ENCODE measurements at places on chromosomes 4 and X.
A peak's percentile ranks its signal among the peaks of the same experiment; 100 is the strongest.

DNA sequence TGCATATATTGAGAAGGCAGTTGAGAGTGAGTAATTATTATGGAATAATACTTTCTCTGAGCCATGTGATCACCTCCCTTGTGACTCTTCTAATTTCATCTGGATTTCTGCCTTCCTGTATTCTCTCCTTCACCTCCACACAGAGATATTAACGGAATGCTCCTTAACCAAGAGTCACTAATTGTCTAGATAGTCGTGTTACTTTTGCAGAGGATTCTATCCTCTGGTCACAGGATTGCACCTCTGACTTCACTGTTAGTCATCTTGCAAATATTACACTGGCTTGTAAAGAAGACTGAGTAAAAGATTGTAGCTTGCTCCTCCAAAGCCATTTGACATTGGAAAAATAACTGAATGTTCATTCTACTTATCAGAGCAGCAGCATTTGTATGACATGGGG is 160.9 kb downstream of the SH2D1A start:
- peaks cover 3% of the 10 kb centered on the region for H3K27me3 ChIP-seq
- no peaks in the 10 kb centered on the region for H3K4me1 ChIP-seq
- no peak overlapping the region for H3K27ac ChIP-seq

- H3K4me3 ChIP-seq = no peak overlapping the region
- DNase-seq = no peak
- no peaks in the 10 kb centered on the region for H3K4me1 ChIP-seq
- no peaks in the 10 kb centered on the region for H3K27me3 ChIP-seq
- no peak overlapping the region for H3K27ac ChIP-seq
Observed at GRCh38 chrX:133454924-133455323, 39.6 kb upstream of the GPC4 start.

GRCh38 chr4:54976682-54977081 is 148.7 kb downstream of the KDR start:
- no peak for DNase-seq
- no peaks in the 10 kb centered on the region for H3K27me3 ChIP-seq
- H3K4me3 ChIP-seq = no peak overlapping the region
- H3K27ac ChIP-seq = no peak overlapping the region
- H3K36me3 ChIP-seq = no peaks in the 10 kb centered on the region

DNA sequence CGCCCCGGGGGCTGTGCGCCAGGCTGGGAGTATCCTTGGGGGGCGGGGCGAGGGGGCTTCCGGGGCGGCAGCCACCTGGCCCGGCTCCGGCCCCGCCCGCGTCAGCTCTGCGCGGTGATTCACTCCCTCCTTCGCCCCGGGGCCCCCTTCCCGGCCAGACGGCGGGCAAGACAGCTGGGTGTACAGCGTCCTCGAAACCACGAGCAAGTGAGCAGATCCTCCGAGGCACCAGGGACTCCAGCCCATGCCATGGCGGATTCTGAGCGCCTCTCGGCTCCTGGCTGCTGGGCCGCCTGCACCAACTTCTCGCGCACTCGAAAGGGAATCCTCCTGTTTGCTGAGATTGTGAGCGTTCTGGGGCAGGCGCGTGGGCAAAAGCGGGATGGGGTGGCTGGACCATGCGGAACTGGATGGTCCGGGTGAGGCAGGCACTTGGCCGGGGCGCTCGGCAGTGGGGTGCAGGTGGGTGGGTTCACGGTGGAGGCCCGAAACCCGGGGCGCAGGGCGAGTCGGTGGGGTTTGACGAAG is at the start of gene PLP2:
Gene PLP2, plus strand, starts transcription at position 147 of the 528 bp plus-strand sequence. Its CDS starts 103 bp downstream, at position 250.
- H3K27me3 ChIP-seq = no peaks in the 10 kb centered on the region
- peaks cover 24% of the 10 kb centered on the region for H3K36me3 ChIP-seq
- peak; percentile 49 for DNase-seq
- H3K4me3 ChIP-seq = peak within 1 kb of the TSS; percentile 81
- H3K27ac ChIP-seq = peak within 1 kb of the TSS; percentile 62

GRCh38 chr4:19455196-19455595 is 796.5 kb upstream of the SLIT2 start:
- no peaks in the 10 kb centered on the region for H3K4me1 ChIP-seq
- H3K36me3 ChIP-seq = no peaks in the 10 kb centered on the region
- no peak for DNase-seq
- H3K27ac ChIP-seq = no peak overlapping the region
- H3K27me3 ChIP-seq = no peaks in the 10 kb centered on the region

DNA sequence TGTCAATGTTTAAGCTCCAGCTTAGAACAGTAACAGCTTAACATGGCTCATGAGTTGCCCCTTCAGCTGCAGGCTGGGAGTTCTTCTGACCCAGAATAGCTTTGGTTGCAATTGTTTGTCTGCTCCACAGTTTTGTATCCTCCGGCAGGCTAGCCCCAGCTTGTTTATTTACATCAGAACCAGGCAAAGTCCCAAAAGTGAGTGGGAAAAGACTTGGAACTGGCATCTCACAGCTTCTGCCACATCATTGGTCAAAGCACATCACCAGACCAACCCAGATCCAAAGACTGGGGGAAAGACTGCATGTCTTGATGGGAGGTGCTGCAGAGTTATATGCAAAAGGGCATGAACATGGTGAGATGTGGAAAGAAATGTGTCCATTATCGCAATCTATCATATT is 231.2 kb upstream of the CPEB2 start:
- H3K4me1 ChIP-seq = no peaks in the 10 kb centered on the region
- H3K27ac ChIP-seq = no peak overlapping the region
- no peak overlapping the region for H3K4me3 ChIP-seq

DNA sequence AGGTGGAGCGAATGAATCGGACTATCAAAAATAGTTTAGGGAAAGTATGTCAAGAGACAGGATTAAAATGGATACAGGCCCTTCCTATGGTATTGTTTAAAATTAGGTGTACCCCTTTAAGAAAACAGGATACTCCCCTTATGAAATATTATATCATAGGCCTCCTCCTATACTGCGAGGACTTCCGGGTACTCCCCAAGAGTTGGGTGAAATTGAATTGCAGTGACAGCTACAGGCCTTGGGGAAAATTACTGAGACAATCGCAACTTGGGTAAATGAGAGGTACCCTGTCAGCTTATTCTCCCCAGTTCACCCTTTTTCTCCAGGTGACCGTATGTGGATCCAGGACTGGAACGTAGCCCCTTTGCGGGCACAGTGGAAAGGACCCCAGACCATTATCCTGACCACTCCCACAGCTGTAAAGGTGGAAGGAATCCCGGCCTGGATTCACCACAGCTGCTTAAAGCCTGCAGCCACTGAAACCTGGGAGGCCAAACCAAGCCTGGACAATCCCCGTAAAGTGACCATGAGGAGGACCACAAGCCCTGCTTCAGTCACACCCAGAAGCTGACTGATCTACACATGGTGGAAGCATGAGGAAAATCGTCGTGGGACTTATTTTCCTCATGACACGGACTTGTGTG is 1138.1 kb downstream of the ARAP2 start:
- no peak for DNase-seq
- no peak overlapping the region for H3K27ac ChIP-seq

DNA sequence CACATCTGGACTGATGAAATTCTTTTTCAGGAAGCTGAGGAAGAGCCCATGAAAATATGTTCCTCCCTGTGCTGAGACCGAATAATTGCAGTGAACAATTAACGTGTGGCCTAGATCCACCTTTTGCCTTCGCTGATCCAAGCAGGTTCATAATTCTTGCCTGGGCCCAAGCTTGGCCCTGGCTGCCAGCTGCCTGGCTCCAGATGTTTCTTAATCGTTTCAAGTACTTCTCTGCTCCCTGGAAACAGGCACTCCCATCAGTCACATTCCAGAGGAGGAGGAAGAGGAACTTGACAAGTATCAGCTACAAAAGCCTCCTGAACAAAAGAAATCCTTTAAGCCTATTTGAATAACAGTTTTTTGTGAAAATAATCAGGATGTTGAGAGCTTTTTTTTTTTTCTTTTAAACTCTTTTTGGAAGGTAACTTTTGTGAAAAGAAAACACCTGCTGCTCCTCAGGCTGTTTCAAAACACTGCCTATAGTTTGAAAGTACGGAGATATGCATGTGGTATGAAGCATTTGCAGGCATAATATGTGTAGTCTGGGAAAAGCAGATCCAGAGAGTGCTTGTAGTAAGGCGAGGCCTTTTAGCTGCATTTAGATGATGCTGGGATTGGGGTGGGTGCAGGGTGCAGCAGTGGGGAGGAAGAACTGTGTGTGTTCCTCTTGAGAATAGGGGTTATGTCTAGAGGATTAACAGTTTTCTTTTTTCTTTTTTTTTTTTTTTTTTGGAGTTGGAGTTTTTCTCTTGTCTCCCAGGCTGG is 154.4 kb downstream of the PTTG2 start:
- H3K27ac ChIP-seq = no peak overlapping the region
- no peaks in the 10 kb centered on the region for H3K4me1 ChIP-seq
- no peak overlapping the region for H3K4me3 ChIP-seq
- peaks cover 40% of the 10 kb centered on the region for H3K36me3 ChIP-seq

DNA sequence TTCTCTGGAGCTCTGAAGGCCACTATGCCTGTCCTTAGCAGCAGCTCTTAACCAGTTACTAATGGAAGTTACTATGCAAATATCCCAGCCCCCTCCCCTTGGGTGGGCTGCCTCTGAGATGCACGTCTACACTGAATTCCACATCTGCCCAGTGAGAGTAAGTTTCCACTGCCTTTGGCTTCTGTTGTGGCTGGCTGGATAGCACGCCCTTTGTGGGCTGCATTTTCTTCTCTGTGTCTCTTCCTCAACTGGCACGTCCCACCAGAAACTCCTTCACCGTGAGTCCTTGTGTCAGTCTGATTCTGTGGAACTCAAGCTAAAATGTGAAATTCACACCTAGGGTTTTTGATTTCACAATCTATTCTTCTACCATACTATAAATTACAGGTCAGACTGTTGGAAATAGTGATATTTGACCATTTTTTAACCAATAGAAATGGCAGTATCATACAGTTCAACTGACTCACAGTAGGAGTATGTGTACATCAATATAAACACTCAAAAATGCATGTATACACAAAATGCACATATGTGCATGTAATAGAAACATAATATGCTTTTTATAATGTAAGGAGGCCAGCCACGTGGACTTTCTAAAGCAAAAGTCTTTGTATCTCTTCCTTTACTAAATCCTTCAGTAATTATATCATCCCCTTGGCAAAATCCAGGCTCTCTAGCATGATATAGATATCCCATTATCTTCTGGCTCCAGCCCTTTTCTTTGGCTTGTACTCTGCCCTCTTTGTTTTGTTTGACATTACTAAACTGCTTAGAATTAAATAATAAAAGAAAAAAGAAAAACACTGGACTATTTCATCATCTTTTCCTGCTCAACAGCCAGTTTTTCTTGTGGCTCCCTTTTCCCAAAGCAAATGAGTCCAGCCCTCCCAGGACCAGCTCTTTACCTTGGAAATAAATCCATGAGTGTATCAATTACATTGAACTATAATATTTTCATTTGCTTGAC is 33.2 kb upstream of the LDB2 start:
- DNase-seq = no peak
- H3K27me3 ChIP-seq = no peaks in the 10 kb centered on the region
- H3K4me1 ChIP-seq = no peaks in the 10 kb centered on the region

DNA sequence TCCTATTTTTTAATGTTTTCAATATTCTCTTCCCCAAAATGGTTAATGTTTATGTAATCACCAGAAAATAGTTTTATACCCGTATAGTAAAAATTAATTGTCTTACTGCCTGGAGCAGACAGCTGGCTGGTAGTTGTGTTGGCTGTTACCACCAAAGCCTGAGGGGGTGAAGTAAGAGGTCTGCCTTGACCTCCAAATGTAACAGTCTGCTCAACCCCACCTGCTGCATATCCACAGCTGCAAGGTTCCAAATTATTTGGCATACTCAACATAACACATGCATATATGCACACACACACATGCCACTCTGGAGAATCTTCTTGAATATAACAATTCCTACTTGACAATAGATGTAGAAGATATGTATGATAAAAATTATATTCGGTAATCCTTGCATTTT is 624.3 kb downstream of the ADGRL3 start:
- no peak overlapping the region for H3K27ac ChIP-seq
- no peak overlapping the region for H3K4me3 ChIP-seq
- H3K27me3 ChIP-seq = no peaks in the 10 kb centered on the region
- H3K36me3 ChIP-seq = no peaks in the 10 kb centered on the region
- DNase-seq = no peak

GRCh38 chr4:88971536-88971935 is 85.4 kb downstream of the FAM13A start:
- no peaks in the 10 kb centered on the region for H3K36me3 ChIP-seq
- no peaks in the 10 kb centered on the region for H3K27me3 ChIP-seq
- no peaks in the 10 kb centered on the region for H3K4me1 ChIP-seq
- no peak overlapping the region for H3K27ac ChIP-seq
- no peak overlapping the region for H3K4me3 ChIP-seq
- no peak for DNase-seq

GRCh38 chr4:88522702-88523324 is 763 bp downstream of the PYURF start:
- H3K4me1 ChIP-seq = peaks cover 20% of the 10 kb centered on the region
- peaks cover 7% of the 10 kb centered on the region for H3K36me3 ChIP-seq
- H3K27me3 ChIP-seq = no peaks in the 10 kb centered on the region
- peak overlapping the region; percentile 82 for H3K4me3 ChIP-seq

- H3K4me1 ChIP-seq = no peaks in the 10 kb centered on the region
- H3K36me3 ChIP-seq = no peaks in the 10 kb centered on the region
- H3K4me3 ChIP-seq = no peak overlapping the region
- H3K27ac ChIP-seq = no peak overlapping the region
- DNase-seq = no peak
Observed at GRCh38 chrX:47327902-47328301, 42.5 kb upstream of the ZNF157 start.

DNA sequence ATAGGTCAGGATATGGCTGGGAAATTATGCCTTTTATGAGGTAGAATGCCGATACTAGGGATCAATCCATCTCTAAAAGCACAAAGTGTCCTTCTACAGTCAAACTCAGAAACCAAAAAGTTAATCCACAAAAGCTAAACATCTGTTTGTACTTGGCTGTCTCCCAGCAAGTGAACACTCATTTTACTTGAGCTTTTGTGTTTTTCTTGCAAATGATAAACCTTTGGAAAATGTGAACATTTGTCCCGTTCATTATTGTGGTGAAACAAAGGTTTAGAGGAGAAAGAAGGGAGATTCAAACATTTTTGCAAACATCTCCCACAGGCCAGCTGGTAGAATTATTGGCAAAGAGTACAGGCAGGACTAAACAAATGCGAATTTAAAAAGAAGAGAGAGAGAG is 300.6 kb upstream of the SPANXN1 start:
- no peak for DNase-seq
- H3K36me3 ChIP-seq = no peaks in the 10 kb centered on the region
- no peaks in the 10 kb centered on the region for H3K27me3 ChIP-seq
- H3K4me1 ChIP-seq = no peaks in the 10 kb centered on the region
- no peak overlapping the region for H3K27ac ChIP-seq

- no peak overlapping the region for H3K27ac ChIP-seq
- no peak overlapping the region for H3K4me3 ChIP-seq
- H3K36me3 ChIP-seq = no peaks in the 10 kb centered on the region
- DNase-seq = no peak
- H3K27me3 ChIP-seq = no peaks in the 10 kb centered on the region
Observed at GRCh38 chrX:135697601-135698000, 15.8 kb upstream of the CT45A1 start.

DNA sequence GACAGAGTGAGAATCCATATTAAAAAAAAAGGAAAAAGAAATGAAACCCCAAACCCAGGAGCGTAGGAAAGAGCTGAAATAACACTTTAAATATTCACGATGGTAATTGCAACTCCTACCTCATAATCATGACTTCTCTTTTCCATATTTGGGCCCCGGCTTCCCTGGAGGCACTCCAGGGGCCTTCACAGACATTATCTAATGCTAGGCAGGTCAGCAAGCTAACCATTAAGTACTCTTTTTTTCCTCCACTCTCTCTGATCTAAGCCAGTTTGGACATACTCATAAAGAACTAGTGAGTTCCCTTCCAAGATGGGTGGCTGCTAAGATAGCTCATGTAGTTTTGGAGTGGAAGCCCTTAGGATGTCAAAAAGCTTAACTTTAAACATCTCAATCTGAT is 83.2 kb downstream of the SH3KBP1 start:
- H3K27me3 ChIP-seq = no peaks in the 10 kb centered on the region
- no peak overlapping the region for H3K4me3 ChIP-seq

GRCh38 chr4:175536852-175537453 is 275.1 kb downstream of the GPM6A start:
- no peaks in the 10 kb centered on the region for H3K4me1 ChIP-seq
- no peak overlapping the region for H3K27ac ChIP-seq
- no peak for DNase-seq
